ENCODE measurements at places on chromosomes 11 and 22.

DNA sequence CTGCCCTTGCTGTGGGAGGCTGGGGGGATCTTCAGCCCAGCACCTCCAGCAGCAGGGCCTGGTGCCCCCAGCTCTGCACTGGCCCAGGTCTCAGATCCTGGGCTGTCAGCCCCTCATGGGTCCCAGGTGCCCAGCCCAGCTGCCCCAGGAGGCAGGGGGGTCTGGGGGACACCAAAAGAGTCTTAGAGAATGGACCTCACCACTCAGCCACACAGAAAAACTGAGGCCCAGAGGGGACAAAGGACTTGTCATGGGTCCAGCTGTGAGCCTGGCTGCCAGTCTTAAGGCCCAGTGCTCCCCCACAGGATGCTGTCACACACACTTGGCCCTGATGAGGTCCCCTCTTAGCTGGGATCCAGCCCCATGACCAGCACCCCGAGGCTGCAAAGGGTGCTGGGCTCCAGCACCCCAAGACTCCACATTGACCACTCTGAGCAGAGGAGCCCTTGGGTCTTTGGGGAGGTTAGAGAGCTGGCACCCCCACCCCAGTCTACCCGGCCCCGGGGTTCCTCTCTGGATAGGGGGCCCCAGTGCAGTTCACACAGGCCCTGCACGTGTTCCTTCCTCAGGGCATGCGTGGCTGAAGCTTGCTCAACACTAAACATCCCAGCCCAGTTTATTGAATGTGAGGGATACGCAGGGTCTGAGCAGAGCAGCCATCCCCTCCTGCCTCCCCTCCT lies 54.4 kb downstream of the IGLL5 start:
- DNase-seq = no peak

- DNase-seq = no peak
Observed at GRCh38 chr11:9790703-9791102, 126.8 kb downstream of the SWAP70 start.

DNA sequence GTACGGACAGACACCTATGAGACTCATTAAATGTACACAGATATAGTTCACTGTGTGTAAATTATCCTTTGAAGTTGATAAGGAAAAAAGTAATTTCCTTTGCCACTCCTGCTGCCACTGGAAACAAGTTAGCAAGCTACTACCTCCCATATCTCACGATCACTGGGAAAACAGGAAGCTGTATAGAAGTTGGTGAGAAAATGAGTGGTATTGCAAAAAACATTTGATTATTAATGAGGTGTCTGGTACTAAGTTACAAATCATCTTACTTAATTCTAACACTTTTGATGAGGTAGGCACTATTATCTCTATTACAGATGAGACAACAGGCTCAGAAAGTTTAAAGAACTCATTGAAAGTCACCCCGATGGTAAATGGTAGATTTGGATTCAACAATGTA lies 68.5 kb downstream of the GAB2 start:
- DNase-seq = no peak

DNA sequence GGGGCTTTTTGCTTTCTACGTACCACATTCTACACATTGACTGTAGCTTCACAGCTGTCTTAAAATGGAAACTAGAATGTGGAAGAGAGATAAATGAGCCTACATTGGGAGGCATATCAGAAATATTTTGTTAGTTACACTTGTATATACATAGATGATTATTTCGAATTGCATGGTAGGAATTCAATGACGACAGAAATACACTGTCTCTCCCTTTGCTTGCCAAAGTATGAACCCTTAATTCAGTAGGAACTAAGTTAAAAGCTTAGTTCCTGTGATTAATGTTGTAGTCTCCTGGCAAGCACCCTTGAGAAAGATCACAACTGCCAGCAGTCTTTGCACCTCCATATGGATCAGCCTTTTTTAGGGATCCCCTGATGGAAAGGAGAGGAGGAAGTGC lies 10.1 kb downstream of the C11orf87 start:
- DNase-seq = peak; percentile 76
